Hypothalamus (tissue), 51 donors: ENCODE measurements at places on chromosomes 7 and 10.

DNA sequence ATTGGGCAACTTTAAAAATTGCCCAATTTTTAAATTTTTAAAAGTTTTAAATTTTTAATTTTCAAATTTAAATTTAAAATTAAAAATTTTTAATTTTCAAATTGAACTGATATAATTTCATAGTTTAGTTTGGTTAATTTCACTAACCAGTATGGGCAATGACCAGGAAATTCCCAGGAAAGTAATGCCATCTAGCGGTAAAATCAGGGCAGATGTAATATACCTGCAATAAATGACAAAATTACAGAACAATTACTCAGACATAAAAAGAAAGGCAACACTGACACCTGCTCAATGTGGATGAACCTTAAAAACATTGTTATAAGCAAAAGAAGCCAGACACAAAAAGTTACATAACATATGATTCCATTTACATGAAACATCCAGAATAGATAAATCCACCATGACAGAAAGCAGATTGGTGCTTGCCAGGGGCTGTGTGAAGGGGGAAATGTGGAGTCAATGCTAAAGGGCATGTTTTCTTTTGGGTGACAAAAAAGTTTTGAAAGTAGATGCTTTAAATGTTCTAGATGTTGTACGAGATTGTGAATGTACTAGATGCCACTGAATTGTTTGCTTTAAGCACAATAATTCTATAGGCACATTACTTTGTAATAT is 28.6 kb upstream of the SLC16A12 start:
- DNase-seq = no peak

GRCh38 chr7:4837803-4838625 is 23.8 kb downstream of the PAPOLB start:
- no peak for DNase-seq

DNA sequence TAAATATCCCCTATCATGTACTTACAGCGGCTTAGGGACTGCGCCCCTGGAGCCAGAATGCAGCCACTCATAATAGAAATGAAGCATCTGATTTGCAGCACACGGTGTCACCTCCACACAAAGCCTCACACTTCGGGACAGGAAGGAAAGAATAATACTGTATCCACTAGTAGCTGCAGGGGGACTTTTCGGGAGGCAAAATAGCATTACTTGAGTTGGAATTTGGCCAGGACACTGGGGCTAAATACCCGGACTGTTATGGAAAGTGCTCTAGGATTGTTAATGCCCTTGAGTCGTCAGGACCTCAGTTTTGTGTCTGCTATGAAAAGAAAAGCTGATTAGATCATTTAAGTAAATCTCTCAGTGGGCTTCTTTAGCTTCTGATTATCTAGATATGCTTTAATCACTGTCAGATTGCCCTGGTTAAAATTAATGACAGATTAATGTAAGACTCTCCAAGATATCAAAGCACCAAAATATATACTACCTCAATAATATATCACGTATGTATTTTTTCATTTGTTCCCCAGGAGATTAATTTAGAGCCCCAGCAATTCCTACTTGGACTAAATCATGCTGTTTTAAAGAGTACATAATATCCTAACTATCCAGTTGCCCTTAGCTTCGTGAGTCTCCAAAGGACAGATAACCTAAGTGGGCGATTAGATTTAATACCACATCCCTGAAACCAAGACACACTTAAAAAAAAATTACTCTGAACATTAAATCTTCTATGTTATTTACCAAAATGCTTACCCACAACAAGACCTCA is 173.0 kb upstream of the NEBL start:
- no peak for DNase-seq

- peak; percentile 72 for DNase-seq
Measured at GRCh38 chr7:8387551-8388256, 45.7 kb upstream of the NXPH1 start.

- DNase-seq = no peak
Measured at GRCh38 chr7:106626376-106627164, 34.4 kb downstream of the CCDC71L start.

GRCh38 chr7:36969376-36969775 is 245.1 kb upstream of the AOAH start:
- DNase-seq = no peak

GRCh38 chr7:4058158-4058557 is 623.9 kb upstream of the FOXK1 start:
- no peak for DNase-seq

DNA sequence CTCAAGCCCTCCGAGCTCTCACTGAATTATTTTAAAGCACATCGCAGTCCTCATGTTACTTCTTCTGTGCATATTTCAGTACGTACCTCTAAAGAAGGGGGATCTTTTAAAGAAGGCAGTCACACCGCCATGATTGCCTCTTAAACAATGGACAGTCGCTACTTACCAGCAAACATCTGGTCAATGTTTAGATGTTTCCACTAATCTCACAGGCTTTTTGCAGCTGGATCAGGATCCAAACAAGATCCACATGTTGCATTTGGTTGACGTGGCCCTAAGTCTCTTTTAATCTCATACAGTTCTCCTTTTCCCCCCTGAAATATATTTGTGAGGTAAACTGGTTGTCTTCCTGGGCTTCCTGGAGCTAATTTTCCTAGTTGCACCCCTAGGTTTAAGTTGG is 50.0 kb downstream of the PRF1 start:
- DNase-seq = no peak

- no peak for DNase-seq
Measured at GRCh38 chr7:22858640-22859561, 36.3 kb upstream of the TOMM7 start.

- DNase-seq = no peak
Measured at GRCh38 chr7:27172823-27173510, 1.2 kb downstream of the HOXA10 start.

- peak; percentile 14 for DNase-seq
Measured at GRCh38 chr7:34823650-34824258, 165.7 kb downstream of the NPSR1 start.

DNA sequence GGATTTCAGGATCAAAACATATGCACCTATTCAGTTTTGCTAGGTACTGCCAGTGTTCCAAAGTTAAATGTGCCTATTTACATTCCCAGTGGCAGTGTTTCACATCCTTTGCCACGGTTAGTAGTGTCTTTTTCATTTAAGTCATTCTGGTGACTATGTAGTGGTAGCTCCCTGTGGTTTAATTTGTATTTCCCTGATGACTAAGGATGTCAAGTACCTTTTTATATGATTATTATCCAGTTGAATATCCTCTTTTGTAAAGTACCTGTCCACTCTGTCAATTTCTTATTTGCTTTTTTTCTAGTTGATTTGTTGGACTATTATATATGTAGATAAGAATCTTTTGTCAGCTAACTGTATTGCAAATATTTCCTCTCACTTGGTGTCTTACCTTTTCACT is 45.1 kb downstream of the TMEM60 start:
- DNase-seq = no peak

- no peak for DNase-seq
Measured at GRCh38 chr10:102610441-102610887, 33.8 kb upstream of the TRIM8 start.

DNA sequence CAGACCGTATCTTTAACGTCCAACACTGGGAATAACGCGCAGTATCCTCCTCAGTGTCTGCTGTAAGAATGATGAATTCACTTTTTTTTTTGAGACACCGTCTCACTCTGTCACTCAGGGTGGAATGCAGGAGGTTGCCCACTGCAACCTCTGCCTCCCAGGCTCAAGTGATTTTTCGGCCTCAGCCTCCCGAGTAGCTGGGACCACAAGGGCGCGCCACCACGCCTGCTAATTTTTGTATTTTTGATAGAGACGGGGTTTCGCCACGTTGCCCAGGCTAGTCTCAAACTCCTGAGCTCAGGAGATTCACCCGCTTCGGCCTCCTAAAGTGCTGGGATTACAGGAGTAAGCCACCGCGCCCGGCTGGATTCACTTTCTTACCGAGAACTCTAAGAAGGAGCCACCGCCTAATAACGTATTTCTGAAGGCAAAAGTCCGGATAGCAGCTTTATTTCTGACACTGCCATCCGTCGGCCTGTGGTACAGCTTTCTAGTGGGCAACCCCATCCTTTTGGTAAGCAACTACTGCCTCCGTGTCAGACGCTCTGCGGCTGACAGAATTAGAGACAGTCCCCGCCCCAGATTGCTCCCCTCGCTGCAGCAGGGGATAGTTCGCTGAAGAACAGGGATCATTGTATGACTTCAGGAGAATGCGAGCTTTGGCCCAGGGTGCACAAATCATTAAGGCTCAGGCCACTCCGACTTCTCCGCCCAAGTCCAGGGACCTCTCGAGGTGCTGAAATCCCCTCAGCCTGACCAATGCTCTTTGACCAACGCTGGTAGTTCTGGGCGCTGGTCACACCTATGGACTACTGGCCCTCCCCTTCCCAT is 662 bp downstream of the POLR3A start:
- DNase-seq = no peak

- no peak for DNase-seq
Measured at GRCh38 chr10:50426485-50426884, 175.2 kb upstream of the ASAH2 start.

GRCh38 chr10:28910956-28911355 is 233.6 kb downstream of the BAMBI start:
- no peak for DNase-seq

GRCh38 chr7:40205992-40206391 is 71.2 kb downstream of the SUGCT start:
- no peak for DNase-seq

DNA sequence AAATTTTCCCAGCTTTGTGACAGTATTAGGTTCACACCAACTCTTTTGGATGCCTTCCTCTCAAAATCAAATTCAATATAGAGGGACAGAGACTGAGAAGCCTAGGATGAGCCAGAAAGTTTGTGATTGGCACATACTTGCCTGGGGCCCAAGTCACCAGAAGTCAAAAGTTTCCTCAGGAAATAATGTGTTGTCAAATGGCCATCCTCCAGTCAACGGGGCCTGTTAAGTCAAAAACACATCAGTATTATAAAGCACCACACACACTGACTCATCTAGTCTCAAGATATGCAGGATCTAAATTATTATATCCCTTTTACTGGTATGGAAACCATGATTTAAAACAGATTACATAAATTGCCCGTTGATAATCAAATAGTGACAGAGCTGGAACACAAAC is 158.1 kb downstream of the AHR start:
- DNase-seq = no peak

- DNase-seq = no peak
Measured at GRCh38 chr7:46256870-46257661, 336.0 kb upstream of the IGFBP3 start.

DNA sequence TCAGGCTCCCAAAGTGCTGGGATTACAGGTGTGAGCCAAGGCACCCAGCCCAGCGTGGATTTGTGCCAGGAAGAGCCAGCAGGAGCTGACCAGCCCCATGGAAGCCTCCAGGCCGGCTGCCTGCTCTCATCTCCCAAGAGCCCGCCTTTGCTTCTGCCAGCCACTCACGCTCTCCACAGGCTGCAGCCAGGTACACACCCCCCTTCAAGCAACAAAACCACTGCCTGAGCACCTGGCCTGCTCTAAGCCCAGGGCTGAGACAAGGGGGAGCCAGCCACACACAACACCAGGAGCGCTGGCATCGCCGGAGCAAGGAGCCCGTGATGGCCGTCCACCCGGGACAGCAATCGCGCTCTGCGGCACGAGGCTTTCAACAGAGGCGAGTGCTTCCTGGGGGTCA is 34.5 kb downstream of the MAD1L1 start:
- no peak for DNase-seq

- peak; percentile 44 for DNase-seq
Measured at GRCh38 chr7:157273208-157274093, 63.4 kb upstream of the DNAJB6 start.

DNA sequence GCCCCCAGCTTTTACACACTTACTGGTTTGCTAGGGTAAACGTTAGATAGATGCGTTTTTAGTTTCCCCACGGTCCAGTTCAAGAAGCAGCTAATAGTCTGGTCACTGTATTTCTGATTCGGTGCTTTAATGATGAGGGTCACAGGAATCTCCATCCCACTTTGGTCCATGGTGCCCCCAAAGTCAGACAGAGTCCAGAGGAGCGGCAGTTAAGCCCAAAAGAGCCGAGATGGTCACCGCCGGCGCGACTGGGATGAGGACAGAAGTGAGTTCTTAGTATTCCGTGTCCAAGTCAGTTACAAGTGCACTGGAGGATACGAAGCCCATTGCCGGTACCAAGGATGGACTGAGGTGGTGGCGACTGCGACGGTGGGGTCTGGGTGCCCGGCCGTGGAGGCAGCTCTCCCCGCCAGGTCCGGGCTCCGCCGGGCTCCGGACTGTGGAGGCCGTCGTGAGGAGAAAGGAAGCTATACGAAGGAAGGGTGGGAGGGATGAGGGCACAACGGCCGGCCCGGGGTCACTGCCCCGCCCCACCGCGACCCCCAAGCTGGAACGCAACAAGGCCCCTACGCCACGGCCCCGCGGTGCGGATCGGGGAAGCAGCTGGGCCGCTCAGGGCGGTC is 663 bp downstream of the HERPUD2 start:
- no peak for DNase-seq

DNA sequence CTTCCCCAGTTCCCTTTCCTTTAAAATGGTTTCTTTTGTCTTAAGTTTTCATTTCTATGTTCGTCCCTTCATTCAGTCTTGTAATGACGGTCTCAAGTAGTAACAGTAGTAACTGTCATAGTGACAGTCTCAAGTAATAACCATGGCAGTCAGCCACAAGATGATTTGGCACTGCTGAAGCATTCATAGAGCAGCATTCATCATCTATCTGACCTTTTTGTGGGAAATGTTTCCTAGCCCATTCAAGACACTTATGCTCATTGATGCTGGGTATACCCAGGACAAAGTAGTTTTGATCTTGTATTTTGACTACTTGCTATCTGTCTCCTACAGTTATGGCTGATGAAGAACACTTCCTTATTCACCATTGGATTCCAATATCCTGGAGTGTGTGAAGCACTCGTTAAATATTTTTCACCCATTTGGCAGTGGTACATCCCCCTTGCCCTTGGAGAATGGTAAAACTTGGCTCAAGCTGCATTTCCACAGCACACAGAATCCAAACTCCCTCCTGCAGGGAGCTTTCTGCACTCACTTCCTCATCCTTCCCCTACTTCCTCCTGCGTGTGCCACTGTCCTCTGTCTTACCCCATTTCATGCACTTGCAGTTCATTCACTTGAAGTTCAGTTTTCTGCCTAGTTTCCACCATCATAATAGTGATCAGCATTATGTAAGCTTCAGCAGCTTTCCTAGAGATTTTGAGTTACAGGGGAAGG is 19.0 kb downstream of the GIMAP4 start:
- no peak for DNase-seq
